Neuronal stem cell (in vitro differentiated cells): ENCODE measurements at places on chromosomes 1 and 21.

DNA sequence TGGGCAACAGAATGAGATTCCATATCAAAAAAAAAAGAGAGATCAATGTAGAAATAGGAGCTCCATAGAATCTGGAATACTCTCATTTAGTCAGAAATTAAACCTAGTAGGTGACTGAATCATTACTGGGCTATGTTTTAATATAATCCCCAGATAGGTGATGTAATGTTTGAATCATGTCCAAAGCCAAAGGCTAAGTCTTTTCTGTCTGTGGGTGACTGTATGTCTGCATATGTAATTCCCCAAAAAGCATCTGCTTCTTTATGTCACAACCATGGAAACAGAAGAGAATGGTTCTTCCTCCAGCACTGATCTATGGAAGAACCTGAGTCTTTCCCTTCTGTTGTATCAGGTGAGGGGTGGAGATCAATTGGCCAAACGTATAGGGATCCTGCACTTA, 5.8 kb downstream of the LAMC2 start:
- DNase-seq = no peak

- DNase-seq = no peak
Measured at GRCh38 chr21:39681257-39681656, 63.7 kb upstream of the IGSF5 start.

- DNase-seq = no peak
Measured at GRCh38 chr1:15156807-15157380, 3.3 kb downstream of the TMEM51 start.

- DNase-seq = no peak
Measured at GRCh38 chr1:182563095-182563494, 26.0 kb downstream of the RNASEL start.

GRCh38 chr1:74686928-74687327, 13.3 kb upstream of the ERICH3 start:
- no peak for DNase-seq

- no peak for DNase-seq
Measured at GRCh38 chr1:15943328-15943991, 32.4 kb downstream of the ZBTB17 start.

- no peak for DNase-seq
Measured at GRCh38 chr1:49864581-49864980, 159.2 kb downstream of the AGBL4 start.

DNA sequence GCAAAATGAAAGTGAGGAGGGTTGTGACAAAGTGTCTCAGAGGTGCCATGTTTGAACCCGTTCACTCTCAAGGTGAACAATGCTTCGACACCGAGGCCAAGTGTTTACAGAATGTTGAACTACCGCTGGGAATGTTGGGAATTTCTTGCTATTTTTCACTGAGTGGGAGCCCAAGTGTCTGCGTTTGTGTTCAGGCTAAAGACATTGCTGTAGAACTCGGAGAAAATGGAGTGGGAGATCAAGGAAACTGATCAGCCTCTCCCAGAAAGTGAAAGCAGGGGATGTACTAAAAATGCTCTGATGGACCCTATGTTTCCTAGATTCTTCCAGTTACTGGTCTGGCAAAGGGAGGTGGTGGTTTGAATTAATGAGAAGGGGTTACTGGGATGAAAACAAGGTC, 207.5 kb downstream of the BACH1 start:
- DNase-seq = no peak

- no peak for DNase-seq
Measured at GRCh38 chr1:247329097-247329617, 2.5 kb downstream of the ZNF496 start.

GRCh38 chr1:22252251-22252650, 109.4 kb upstream of the WNT4 start:
- DNase-seq = no peak

GRCh38 chr21:15441060-15441493, 288.7 kb upstream of the USP25 start:
- peak; percentile 93 for DNase-seq

DNA sequence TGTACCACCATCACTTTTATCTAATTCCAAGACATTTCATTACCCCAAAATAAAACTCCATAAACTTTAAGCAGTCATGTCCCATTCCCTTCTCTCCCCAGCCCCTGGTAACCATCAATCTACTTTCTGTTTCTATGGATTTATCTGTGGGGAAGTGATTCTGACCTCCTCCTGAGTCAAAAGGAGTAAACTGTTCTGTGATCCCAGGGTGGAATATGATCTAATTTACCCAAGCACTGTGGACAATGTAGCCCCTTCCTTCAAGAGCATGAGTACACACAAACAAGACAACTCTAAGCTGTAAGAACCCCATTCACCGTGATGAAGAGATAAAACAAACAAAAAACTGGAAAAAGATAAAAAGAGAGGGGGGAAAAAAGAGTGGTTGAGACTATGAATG, 77.9 kb downstream of the PLPP3 start:
- no peak for DNase-seq

DNA sequence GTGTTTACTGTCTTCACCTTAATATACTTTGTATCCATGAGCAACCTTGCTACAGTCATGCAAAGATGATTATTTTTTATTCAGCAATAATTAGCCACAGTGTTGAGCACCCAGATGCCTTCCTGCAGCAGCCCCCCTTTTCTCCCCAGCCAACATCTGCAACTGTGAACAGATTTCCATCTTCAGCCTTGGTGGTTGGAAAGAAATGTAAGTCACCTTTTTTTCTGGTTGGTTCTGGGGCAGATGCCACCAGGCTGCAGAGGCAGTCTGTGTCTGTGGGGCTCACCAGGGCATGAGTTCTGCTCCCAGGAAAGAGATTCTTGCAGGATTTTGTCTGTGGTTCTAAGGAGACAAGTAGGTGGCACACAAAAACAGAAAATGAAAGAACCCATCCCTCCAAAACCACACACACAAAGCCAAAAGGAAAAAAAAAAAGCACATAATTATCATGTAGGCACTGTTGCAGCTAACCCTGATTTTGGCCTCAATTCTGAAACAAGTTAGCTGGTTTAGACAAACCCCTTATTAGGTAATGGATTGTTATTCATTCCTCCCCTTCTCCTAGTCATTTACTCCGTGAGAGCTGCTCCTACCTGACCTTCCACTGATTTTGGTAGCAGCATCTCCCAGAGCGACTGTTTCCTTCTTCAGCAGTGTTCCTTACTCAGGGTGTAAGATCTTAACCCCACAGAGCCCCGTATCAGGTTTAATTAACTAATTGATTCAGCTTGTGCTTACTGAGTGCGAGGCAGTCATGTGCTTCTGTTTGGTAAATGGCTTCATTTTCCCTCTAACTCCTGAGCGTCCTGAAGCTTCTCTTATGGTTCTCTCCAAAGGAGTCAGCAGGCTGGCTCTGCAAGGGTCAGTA, 36.5 kb downstream of the GALNT2 start:
- no peak for DNase-seq

- no peak for DNase-seq
Measured at GRCh38 chr1:198638894-198639635, at the start of gene PTPRC. Gene PTPRC, plus strand, starts transcription at chr1:198639040. Its CDS starts 229 bp downstream, at chr1:198639269.

DNA sequence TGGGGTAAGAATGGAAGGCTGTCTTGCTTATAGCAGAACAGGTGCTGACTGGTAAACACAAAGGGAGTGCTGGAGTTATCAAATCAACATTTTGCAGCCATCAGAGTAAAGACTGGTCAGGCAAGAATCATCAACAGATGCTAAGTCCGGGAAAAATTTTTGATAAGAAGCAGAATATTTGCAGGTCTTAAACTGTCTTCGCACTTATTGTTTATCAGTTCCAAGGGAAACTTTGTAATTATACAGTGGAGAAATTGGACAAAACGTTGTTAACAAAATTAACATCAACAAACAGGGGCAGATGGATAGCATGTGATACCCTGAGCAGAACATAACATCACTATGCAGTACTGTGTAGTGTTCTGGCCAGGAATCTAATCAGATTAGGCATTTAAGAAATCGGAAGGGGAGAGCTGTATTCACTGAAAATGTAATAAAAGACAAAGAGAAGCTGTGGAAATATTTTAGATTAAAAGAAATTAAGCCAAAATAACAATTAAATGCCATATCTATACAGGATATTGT, 127.1 kb downstream of the DAB1 start:
- no peak for DNase-seq

DNA sequence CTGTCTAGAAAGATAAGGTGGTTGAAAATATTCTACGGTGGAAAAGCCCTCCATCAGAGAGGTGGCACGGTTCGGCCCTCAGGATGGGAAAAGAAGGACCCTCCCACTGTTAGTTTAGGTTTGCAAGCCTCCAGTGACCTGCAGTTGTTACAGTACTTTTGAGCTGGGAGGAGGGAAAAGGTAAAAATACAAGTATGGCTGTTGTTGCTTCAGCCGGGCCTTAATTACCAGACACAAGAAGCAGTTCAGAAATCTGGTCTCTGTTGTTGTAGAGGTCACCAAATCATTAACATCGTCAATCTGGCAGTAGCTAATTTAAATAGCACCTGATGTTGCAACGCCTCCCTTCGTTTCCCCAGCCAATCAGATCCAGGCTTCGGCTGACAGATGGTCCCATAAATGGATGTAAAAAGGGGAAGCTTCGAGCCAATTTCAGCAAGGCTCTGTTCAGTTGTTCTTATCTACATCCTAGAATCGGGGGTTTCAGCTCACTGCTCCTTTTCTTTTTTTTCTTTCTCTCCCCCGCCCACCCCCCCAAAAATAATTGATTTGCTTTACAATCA, at the start of gene ELAVL4:
Gene ELAVL4 (plus strand): TSS at position 424 of the 563 bp plus-strand sequence. CDS start 270 bp downstream, outside the sequence.
- DNase-seq = no peak

DNA sequence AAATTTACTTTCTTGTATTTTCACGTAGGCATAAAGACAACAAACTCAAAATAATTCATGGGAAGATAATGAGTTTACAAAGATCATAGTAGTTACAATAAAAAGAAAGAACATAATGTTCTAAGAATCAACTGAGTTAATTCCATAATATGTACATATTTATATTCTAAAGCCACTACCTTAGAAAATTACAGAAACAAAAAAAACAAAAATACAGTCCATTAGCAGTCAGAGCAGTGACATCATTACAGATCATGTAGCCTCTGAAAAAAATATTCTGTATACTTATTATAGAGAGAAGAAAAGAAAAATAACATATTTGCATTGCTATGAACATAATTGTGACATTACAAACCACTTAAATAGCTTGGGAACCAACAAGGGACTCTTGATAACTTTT, 360.1 kb upstream of the RGS18 start:
- no peak for DNase-seq

GRCh38 chr21:46221664-46222435, 6.7 kb downstream of the LSS start:
- no peak for DNase-seq

DNA sequence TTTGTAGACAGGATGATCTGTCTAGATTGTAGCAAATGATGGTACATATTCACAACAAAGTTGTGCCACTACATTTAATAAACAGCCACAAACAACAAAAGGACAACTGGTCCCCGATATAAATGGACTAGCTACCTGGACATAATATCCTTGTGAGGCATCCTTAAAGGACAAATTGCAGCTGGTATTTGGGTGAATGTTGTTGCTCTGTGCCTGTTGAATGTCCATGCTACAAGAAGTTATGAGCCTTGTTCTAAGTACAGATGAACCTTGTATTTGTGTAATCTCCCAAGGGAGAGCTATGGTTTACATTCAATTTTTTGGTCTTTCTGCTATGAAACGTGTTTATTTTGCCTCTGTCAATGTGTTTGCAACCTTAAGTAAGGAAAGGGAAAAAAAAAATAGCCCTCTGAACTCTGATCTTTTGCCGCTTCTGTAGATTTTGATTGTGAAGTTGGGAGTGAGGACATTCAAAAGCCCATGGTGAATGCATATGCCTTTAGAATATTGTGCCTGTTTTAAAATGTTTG, 26.5 kb downstream of the SFT2D2 start:
- no peak for DNase-seq

DNA sequence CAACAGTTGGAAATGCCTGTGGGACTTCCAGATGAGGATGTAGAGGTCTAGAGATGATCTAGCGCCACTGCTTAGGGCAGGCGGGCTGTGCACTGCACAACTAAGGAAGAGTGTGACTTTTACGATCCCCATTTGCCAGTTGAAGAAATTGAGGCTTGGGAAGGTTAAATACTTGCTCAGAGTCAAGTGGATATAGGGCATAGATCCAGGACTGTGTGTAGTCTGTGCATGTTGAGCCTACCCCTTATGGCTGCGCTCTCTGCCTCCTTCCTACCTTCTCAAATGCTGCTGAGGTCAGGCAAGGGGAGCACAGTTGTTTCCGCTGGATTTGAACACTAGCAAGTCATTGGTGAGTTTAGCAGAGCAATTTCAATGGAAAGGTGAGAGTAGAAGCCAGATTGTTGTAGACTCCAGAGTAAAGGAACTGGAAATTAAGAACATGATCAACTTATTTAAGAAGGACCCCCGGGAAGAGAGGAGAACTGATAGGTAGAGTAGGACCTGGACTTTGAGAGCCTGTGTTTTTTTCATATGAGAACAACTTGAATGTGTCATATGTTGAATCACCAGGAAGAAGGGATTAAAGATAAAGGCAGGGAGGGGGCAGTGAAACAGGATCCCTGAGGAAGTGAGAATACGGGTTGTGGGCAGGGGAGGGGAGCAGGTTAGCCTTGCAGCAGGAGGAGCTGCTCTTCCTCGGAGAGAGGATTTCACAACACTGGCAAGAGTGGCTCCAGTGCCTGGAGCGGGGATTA, 2.7 kb downstream of the CAPN2 start:
- no peak for DNase-seq

GRCh38 chr21:25350056-25350455, 257.2 kb downstream of the MRPL39 start:
- DNase-seq = no peak
